ENCODE measurements at places on chromosomes 3 and 15. TPM values are rescaled to one million over a fixed set of nuclear protein-coding genes. Genes with fewer than 3 reads are reported as not detected.

DNA sequence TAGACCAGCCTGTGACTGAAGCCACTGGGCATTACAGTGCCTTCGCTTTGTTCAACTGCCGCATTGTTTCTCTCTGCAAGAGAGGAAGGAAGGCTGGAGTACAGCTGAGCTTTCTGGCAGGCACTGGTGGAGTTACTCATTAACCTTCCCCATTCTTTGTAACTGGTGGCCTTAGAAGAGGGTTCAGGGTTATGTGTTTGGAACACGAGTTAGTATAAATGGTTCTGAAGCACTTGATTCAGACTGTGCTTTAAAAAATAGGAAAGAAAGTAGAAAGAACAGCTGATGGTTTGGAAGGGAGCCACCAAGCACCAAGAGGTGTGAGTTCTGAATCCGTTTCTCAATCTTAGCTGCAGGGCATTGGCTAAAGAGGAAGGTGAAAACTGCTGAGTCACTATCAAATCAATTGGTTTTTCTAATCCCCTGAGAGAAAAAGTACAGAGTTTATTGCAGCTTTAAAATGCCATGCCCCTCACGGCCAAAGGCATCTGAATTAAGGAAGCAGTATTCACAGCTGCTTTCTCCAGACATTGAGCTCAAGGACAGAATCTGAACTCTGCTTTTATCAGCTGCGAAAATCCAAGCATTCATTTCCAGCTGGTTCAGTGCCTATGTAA lies 3.6 kb downstream of the HGD start:
- no peak for DNase-seq

GOLGA6D gene
- total RNA-seq = not detected

ACTR8 gene
- 42.7 TPM for total RNA-seq

- no peak for DNase-seq
Observed at GRCh38 chr3:61796911-61797310, 235.5 kb downstream of the PTPRG start.

- no peak for DNase-seq
Observed at GRCh38 chr15:73369154-73369694, 466 bp upstream of the HCN4 start.

DNA sequence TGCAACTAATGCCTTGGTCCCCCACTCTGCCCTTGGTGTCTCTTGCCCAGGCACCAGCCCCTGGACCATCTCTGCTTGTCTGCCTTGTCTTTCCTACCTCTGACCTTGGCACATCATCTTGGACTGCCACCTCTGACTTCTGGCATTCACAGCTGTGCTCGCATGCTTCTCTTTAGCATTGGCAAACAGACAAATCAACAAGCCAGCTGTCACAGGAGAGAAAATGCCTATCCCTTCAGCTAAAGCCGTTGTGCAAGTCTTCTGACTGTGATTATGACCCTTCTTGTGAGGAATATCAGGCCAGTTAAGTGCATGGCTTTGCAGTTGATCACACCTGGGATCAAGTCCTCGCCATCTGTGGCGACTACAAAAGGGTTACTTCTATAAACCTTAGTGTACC lies 84.6 kb downstream of the PRICKLE2 start:
- no peak for DNase-seq

- DNase-seq = no peak
Observed at GRCh38 chr3:182713743-182714517, 79.4 kb upstream of the ATP11B start.

DNA sequence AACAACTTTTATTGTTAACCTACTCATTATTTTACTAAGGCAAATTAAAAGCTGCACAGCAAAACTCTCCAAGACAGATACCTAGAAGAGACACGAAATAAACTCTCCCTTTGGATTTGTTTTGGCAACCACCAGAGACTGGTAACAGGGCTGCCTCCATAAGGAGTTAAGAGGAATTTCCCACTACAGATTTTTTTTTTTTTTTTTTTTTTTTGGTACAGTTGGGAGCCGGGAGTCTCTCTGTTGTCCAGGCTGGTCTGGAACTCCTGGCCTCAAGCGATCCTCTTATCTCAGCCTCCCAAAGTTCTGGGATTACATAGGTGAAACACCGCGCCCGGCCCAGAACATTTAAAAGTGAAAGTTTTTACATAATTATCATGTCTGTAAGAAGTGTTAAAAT lies 73.6 kb upstream of the VGLL4 start:
- DNase-seq = no peak

DNA sequence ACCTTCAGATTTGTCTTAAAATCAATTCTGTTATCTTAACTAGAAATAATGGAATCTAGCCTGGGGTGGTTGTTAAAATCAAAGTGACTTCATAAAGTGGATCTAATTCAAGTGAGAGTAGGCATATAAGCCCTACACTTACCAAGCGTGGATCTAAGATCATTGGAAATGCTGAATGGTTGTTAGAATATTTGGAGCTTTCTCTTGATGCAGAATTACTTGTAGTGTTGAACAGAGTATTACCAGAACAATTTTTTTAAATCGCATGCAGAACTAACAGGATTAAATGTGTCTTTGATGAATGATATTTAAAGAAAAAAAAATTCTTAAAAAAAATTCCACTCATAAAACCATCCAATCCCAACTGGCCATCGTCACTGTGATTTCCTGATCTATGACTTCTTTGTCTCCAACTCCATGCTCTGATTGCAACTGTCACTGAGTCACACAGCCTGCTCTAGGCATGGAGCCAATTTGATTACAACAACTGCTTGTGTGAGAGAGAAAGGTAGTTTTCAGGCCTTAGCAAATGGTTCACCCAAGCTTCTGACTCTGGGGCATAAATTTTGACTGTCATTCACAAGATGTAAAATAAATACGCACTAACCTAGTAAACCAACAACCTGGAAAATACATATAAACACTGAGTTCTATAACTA lies 25.9 kb upstream of the SPRED1 start:
- DNase-seq = no peak

TRANK1 gene
- 135 TPM for total RNA-seq

- DNase-seq = no peak
Observed at GRCh38 chr3:130709671-130710070, 37.0 kb downstream of the PIK3R4 start.

SKOR1 gene
- total RNA-seq = 0.64 TPM

DNA sequence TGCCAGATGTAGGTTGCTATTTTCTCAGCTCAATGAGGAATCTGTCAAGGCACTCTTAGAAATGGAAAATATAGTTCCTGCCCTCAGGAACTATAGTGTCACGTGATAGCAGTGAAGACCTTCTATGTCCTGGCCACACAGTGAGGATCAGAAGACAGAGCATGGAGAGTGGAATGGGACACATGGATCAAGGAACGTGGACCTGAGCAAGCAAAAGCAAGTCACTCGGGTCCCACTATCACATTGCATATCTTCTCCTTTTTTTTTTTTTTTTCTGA lies 21.2 kb downstream of the SMAD3 start:
- DNase-seq = no peak

- no peak for DNase-seq
Observed at GRCh38 chr3:142604940-142605339, 8.7 kb downstream of the PLS1 start.

- no peak for DNase-seq
Observed at GRCh38 chr3:109057056-109057455, 60.9 kb downstream of the MORC1 start.

GRCh38 chr15:70866982-70867641 lies 13.2 kb upstream of the LARP6 start:
- no peak for DNase-seq

- no peak for DNase-seq
Observed at GRCh38 chr15:27670486-27671209, 428.5 kb downstream of the OCA2 start.
